ENCODE measurements at places on chromosomes 3 and 15. TPM values are rescaled to one million over a fixed set of nuclear protein-coding genes. Genes with fewer than 3 reads are reported as not detected.
A peak's percentile ranks its signal among the peaks of the same experiment; 100 is the strongest.

The CISH gene
- 0.35 TPM for total RNA-seq

The AHSG gene
- not detected for total RNA-seq

The FILIP1L gene
- total RNA-seq = 10.8 TPM

The CRYGS gene
- total RNA-seq = 0.47 TPM

The GRK7 gene
- total RNA-seq = 0.05 TPM

The FOXB1 gene
- total RNA-seq = not detected

The USF3 gene
- 22.5 TPM for total RNA-seq

The SST gene
- total RNA-seq = not detected

The TCTA gene
- 37.2 TPM for total RNA-seq

The CILP gene
- 0.27 TPM for total RNA-seq

The RBP2 gene
- 0.78 TPM for total RNA-seq

The TMCC1 gene
- 23.2 TPM for total RNA-seq

The GALNT15 gene
- 0.91 TPM for total RNA-seq

The TSEN2 gene
- total RNA-seq = 25.3 TPM

The C3orf85 gene
- not detected for total RNA-seq

The CDHR4 gene
- total RNA-seq = not detected

The FGF7 gene
- 39.2 TPM for total RNA-seq

The RNU5B-1 gene
- not detected for total RNA-seq

The VEPH1 gene
- 17.0 TPM for total RNA-seq

DNA sequence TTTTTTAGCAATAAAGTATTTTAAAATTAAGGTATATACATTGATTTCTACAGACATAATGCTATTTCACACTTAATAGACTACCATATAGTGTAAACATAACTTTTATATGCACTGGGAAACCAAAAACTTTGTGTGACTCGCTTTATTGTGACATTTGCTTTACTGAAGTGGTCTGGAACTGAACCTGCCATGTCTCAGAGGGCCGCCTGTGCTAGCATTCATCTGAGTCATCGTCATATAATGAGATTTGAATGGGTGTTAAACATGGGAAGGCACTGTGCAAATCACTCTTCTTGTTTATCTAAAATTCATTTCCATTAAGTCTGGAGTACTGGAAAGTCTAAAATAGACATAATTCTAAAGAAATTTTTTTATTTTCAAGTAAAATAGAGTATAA is 12.9 kb downstream of the EIF2AK4 start:
- peak; percentile 50 for DNase-seq

DNA sequence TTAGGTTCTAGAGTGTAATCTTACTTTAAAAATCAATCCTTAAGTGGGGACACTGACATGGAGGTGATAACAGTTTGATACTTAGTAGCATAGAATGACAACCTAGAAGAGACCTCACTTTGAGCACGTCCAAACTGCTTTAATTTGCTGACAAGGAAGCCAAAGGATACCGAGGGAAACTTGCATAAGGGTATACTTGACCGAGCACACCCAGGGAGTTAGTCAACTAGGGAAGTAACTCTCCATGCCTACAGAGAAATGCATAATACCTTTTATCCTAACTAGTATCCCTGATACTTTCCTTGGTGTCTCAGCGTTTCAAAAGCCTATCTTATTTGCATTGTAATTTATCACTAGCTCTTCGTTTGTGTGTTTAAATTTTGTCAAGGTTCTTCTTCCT is 5.5 kb upstream of the TPRG1 start:
- DNase-seq = no peak

DNA sequence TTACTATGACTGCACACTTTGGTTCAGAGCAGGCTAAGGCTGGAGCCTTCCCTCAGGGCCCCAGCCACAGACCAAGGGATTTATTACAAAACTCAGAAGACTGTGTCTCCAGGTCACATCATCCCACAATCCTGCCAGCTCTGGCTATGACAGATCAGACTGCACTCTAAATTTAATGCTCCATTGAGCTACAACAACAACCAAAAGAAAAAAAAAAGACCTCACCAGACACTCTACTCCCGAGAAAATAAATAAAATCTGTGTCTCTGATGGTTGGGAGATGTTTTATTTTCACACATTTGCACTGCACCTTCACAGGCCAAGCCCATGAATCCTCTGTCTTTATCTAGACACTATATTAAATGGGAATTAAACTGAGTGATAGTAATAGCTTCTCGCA is 50.8 kb upstream of the CTNNB1 start:
- DNase-seq = peak; percentile 29

GRCh38 chr3:43043071-43043766 is 62.7 kb downstream of the POMGNT2 start:
- DNase-seq = no peak

DNA sequence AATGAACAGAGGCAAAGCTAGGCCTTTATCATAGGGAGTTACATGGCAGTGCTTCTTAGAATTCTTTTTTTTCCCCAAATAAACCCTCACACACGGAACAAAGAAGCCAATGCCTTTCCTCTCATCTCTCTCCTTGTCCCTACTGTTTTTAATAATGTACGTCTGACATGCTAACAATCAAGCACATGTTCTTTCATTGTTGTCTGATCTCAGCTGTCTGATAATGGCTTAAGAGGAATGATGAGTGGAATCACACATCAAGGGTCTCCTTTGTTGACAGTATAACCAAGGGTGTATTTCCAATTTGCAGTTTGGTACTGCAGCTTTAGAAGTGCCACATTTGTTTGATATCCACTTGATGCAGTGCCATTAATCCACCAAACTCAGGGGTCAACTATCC is 34.8 kb upstream of the EPHA3 start:
- no peak for DNase-seq

- DNase-seq = no peak
Observed at GRCh38 chr15:89880727-89881126, 13.1 kb downstream of the AP3S2 start.

- DNase-seq = peak; percentile 10
Observed at GRCh38 chr15:78415284-78415683, 22.7 kb upstream of the IREB2 start.

DNA sequence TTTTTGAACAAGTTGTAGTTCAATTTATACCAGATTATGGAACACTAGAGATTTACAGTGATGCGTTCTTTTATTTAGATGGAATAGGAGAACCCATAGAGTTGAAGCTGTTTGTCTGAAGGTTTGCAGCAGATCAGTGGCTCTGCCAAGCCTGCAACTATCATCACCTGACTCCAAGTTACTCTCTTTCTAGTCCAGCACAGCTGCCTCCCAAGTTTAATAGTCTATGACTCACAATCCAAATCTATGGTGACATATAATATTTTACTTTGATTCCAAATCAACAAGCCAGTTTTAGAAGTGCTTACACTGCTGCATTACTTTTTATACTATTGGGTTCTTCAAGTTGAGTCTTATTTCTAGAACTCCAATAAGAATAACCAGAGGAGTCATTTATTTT is 400.4 kb downstream of the LPP start:
- peak; percentile 81 for DNase-seq

- DNase-seq = no peak
Observed at GRCh38 chr3:182583545-182583944, 209.8 kb upstream of the ATP11B start.

DNA sequence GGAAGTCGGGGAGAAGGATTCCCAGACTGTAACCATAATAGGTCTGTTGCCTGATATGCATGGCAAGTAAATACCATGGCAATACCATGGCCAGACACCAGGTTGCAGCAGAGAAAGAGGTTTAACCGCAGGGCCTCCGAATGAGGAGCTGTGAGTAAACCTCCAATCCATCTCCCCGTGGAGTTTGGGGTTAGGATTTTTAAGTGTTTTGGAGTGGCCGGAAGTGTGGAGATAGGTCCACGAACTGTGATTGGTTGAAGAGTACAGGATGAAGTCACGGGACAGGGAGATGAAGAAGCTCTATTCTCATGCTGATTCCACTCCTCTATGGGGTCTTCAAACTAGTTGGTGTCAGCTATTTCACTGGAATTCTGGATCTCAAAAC is 127.9 kb downstream of the ST8SIA2 start:
- peak; percentile 94 for DNase-seq

DNA sequence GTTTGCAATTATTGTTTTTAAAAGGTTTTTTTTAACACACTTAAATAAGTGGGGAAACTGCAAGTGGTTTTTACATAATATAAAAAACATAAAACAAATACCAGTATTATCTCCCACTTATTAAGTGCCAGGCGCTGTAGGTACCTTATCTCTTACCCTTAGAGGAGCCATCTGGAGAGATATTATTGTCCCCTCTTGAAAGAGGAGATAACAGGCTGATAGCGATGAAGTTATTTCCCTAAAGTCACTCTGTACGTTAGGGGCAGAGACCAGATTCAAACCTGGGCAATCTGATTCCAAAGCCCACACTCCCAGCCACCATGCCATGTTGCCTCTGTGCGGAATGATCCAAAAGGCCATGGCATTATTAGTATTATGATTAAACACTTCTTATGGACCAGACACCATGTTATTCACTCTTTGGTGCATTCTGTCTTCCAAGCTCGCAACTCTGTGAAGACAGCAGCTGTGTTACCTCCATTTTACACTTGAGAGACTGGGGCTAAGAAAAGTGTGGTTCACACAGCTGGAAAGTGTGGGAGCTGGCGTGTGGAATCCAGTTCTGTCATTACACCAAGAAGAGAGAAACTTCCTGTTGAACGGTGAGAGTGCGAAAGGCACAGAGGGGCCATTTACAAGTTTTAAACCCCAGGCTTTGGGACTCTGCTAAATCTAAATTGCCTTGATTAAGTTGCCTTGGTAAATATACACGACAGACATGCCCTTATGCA is 79.9 kb upstream of the MITF start:
- no peak for DNase-seq

DNA sequence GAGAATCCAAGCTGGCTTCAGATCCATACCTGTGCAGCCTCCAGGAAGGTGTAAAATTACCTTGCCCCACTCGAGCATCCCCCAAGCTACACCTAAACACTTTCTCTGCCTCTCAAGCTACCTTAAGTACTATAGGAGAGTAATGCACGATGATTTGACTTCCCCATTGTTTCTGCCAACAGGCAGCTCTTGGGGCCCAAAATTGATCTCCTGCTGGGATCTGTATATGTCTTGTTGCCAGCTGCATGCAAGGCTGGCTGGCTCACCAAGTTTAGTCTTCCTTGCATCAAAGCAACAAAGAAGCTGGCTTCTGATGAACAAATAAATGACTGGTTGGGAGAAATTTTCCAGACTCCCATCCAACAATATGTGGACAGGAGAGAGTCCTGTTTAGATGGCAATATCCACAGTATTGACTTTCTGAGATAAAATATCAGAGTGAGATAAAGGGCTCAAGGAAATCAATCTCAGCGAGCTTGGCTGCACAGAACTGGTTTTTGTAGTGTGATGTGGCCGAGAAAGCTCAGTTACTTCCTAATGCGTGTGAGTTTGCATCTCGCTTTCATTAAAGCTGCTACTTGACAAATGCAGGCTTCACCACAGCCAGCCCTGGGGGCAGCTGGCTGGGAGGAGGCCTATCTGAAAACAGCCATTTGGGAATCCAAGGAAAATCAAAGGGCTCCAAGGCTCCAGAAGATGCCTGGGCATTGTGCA is 140.7 kb downstream of the MINAR1 start:
- no peak for DNase-seq

DNA sequence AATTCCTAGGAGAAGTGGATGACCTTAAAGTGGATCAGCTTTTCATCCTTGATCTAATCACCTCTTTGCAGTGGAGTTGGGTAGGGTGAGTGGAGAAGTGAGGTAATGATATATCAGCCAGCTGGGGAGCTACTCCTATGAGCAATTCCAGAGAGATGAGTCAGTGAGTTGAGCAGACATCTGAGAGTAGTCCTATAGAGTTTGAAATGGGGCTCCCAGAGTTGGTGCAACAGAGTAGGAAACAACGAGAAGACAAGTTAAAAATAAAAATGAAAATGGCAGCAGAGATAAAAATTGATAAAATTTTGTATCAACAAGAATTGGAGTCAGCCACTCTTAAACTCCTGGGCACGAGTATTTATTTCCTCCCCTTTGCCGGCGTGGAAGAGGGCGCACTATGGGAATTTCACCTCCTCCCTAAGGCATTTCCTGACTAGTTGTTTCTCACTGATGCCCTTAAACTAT is 150.8 kb upstream of the DPH6 start:
- no peak for DNase-seq

- DNase-seq = peak; percentile 22
Observed at GRCh38 chr3:136351351-136351750, 101.2 kb downstream of the PCCB start.

GRCh38 chr15:86644339-86644738 is 564.7 kb downstream of the AGBL1 start:
- no peak for DNase-seq

- no peak for DNase-seq
Observed at GRCh38 chr15:58440922-58441321, 9.1 kb downstream of the LIPC start.

GRCh38 chr15:55774113-55774970 is 31.4 kb upstream of the PRTG start:
- DNase-seq = peak; percentile 69

- peak; percentile 75 for DNase-seq
Observed at GRCh38 chr15:66698318-66698961, 3.6 kb upstream of the SMAD6 start.

GRCh38 chr3:112394003-112394640 is 61.2 kb downstream of the CD200 start:
- DNase-seq = no peak

GRCh38 chr3:157330206-157330605 is 106.4 kb upstream of the PTX3 start:
- no peak for DNase-seq

DNA sequence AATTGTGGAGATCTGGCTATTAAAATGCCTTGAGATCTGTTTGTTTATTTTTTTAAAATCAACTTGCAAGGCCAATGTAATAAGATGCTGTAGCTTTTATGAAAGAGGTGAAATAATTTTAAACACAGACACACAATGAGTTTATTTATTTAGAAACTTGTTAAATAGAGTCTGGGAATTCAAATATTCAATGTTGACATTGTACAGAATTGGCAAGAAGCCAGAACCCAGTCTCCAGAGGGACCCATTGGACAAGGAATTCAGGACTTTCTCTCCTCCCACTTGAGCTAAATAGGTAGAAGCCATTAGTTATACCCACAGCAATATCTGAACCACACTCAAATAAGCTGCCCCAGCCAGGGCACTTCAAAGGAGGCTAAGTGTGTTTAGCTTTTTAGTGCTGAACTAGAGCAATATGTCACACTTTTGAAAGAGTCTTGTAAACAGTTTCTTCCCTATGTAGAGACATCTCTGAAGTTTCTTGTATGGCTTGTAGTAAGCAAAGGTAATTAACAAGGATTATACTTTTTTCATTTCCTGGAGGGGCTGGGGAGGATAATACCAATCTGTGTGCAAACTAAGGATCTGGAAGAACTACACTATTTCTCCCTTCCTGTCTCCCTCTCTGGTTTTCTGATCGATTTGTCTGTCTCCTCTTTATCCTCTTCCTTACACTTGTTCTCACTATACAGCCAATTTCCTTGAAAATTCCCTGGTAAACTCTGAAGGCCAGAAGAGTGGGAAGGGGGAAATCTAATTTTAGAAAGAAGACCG is 6.0 kb downstream of the MECOM start:
- no peak for DNase-seq

GRCh38 chr15:78105476-78106241 is 13.3 kb downstream of the SH2D7 start:
- DNase-seq = peak; percentile 13

All from myocyte (in vitro differentiated cells).